EL (cell line): ENCODE measurements at places on chromosomes 2 and 18.

DNA sequence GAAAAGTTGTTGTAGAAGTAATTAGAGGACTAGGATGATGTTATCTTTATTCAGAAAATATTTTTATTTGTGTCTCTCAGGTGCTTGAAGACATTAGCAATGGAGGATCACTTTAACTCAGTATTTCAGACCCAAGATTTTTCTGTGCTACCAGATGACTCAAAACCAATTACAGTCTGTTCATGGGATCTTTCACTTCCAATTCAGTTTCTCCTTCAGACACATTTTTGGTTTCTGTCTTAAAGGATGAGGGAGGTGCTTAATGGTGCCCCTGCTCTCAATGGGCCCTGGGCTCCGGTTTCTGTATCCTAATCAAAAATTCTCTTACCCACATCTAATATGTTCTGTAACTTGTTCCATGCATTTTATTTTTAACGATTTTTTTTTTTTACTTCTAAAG is 53.7 kb upstream of the HDAC4 start:
- no peak for DNase-seq

GRCh38 chr2:180535289-180535688 is 445.1 kb upstream of the UBE2E3 start:
- no peak for DNase-seq

DNA sequence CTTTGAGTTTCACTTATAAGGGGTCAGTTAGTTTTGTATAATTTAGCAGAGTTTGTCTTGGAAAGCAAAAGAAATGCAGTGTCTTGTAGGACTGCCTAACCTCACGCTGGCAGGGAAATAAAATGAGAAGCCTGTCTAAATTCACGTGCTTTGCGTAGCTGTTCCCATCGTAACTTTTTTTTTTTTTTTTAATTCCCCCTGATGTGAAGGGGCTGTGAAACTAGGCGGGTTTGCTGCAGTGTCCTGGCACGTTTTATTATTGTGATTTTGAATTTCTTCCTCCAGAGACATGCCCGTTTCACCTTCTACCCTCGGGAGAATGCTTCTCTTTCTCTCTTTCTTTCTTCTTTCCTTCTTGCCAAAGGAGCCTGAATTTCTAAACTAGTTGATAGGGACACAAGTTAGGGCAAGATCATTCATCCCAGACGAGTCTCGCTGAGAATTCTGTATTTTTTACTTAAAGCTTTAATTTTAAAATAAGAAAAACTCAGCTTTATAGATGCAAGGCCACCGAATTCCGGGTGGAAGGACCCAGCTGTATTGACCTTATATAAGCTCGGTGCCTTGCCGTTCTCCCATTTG is 2.3 kb downstream of the MEIS1 start:
- DNase-seq: no peak

DNA sequence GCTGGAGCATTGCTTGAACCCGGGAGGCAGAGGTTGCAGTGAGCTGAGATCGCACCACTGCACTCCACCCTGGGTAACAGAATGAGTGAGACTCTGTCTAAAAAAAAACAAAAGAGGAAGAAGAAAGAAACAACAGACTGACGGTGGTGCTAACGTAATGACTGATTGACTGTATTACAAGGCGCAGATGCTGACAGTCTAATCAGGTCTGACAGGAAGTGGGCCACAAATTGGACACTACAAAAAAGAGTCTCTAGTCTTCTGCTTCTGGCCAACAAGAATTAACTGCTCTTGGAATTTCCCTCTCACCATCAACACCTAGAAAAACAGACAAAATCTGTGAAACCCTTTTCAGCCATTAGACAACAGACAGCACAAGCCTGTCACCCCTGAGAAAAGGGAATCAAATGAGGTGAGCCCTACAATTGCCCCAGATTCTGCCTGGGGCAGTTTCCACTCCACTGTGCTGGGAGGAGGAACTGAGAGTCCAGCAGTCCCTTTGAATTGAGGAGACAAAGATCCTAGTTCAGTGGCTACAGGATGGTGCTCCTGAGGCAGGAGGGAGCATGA is 43.3 kb downstream of the SNED1 start:
- no peak for DNase-seq

- DNase-seq: no peak
These were observed 6.4 kb upstream of the PIK3C3 start for GRCh38 chr18:41948544-41949110.

DNA sequence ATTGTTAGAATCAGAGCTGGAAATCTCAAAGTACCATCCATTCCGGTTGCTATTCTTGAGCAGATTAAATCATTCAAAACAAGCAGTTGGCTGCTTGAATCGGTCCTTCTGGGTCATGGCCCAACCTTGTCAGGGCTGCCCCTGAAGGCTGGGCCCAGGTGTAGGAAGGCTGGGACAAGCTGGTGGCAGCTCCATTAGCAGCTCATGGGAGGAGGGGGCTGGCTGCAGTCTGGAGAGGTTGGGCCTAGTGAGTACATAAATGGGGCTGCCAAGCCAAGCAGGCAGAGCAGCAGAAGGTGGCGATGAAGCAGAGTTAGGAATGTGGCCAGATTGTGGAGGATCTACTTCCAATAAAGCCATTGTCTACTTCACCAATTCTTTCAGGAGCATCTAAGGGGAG is 81.4 kb downstream of the ADCYAP1 start:
- DNase-seq: no peak

DNA sequence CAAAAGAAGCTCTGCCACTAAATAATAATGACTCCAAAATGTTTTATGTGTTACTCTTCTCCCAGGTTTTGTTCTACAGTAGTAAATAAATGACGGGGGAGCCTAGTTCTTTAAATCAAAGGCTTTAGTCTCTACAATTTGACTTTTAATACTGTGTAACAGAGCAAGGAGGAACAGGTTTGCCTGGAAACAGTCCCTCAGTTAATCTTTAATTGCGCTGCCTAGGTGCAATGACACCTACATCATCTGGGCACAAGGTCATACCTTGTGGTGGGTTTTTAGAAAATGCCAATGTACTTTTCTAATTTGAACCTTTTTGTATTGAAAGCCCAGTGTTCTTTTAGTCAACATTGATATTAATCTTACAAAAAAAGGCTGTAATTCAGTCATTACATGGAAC is 287.3 kb upstream of the SETBP1 start:
- DNase-seq: no peak

DNA sequence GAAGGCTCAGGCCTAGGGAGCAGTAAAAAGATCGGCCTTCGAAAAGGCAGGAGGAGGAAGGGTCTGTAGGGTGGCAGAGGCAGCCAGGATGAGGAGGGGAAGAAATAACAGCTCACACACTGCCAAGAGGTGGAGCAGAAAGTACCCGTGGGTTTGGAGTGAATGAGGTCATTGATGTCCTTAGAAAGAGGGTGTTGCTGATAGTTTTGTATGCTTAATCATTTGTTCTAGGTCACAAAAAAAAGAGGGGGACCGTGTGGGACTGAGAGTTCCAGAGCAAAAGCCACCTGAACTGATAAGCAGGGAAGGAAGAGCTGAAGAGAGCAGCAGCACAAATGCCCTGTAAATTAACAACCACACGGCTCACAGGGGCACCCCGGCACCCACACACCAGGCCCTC is 140.4 kb downstream of the FAM161A start:
- no peak for DNase-seq

DNA sequence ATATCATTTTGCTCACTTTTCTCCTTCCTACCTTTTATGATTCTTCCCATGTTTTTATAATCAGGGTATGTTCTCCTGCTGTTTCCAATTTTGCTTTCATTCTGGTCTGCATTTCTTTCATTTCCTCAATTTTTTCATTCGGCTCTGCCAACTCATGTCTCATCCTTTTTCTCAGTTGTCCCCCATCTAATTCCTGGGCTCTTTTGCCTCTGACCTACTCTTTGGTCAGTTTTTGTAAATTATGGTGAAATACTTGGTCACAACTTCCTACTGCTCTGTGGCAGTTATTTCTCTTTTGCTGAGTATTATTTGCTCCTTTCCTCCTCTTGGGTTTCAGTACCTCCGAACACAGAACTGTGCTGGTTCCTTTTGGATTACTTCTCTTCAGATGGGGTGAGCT is 27.5 kb downstream of the MYO7B start:
- DNase-seq: no peak

- peak; percentile 1 for DNase-seq
These were observed 713.7 kb downstream of the DSC3 start for GRCh38 chr18:30328839-30329238.

GRCh38 chr2:64644458-64645382 is 9.0 kb downstream of the SERTAD2 start:
- DNase-seq: peak; percentile 70

DNA sequence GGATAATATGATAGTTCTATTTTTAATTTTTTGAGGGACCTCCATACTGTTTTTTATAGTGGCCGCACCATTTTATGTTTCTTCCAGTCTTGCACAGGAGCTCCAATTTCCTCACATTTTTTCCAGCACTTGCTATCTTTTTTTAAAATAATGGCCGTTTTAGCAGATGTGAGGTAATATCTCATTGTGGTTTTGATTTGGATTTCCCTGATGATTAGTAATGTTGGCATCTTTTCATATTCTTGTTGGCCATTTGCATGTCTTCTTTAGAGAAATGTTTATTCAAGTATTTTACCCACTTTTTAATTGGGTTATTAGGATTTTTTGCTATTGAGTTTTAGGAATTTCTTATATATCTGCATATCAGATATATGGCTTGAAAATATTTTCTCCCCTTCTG is 29.9 kb upstream of the NAPG start:
- DNase-seq: peak; percentile 17

DNA sequence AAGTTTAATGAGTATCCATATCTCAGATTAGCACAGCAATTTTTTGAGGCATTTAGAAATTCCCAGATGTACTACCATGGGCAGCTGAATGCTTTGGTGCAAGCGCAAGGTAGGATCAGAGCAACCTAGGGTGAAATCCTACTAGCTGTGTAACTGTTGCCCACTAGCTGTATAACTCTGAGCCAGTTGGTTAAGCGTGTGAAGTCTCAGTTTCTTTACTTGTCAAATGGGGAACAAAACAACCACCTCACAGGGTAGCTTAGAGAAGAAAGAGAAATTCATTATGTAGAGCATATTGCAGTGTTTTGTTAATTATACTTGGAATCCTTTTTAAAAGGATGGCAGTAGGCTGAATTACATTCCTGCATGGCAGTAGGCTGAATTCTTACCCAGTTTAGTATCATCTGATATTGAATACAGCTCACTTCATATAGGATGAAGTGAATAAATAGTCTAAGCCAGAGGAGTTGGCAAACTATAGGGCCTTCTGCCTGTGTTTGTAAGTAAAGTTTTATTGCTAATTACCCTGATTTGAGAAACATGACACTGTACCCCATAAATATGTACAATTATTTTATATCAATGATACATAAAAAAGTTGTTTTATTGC is 180.7 kb downstream of the PLCL1 start:
- no peak for DNase-seq

GRCh38 chr18:46740046-46740445 is 16.8 kb downstream of the ST8SIA5 start:
- no peak for DNase-seq

DNA sequence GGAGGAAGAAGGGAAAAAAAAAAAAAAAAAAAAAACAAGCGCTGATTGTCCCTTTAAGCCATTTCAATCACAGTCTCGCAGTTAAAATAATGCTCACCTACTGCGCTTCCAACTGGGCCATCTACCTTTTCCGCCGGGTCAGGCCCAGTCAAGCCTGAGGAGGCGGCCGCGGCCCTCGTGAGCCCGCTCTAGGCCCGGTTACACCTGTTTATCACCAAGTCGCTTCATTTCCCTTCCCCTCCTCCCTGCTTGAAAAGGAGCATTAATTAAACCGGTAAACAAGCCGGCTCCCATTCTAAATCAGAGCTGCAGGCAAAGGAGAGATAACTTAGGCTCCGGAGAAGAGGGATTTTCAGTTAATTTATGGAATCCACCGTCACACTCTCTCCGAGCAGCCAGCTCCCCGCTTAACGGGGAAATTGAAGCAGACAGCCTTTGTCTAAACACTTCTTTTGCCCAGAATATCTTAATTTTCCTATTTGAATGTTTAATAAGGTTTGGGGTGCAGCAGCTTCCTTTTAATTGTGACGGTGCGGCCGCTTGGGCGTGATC is 140.1 kb upstream of the SIX3 start:
- no peak for DNase-seq

DNA sequence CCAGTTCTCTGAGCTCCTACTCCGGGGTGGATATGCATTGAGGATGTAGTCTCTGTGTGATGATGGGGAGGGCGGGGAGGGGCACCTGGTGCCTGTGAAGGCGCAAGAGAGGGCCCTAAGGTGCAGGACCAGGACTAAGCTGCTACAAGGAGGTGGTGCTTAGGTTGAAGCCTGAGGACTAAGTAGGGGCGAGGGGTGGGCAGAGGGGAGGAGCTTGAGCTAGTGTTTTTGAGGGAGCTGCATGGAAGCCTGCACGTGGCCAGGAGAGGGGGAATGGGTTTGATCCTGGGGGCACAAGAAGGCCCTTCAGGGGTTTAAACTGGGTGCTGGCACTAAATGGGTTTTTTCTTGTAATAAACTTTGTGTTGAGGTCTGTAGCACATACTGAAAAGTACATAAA is 105.0 kb downstream of the UGGT1 start:
- DNase-seq: no peak

DNA sequence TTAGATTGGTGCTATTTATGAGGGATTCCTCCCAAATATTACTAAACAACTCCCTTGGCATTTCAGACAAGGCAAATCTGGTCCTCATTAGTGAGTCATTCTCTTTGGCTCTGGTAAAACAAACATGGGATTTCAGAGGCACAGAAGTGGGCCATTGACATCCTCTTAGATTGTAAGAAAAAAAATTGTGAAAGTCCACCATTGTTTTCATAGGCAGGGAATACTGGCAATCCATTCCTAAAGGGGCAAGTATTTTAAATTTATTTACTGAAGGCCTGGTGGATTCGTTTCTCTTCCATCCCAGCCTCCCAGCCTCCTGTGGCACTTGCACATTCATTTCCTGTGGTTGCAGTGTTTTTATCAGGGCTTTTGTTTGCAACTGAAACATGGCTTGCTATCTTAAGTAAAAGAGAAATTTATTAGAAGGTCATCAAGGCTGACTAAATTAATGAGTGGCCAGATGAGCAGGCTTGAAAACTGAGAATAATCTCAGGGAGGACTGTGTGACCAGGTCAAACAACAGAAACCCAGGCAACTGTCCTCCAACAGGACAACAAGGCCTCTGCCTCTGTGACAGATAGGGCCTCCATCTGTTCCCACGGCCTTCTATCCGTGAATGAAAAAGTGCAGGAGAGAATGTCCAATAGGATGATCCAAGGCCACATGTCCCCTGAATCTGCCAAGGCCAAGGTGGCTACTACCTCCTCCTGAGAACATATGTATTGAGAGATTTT is 23.1 kb upstream of the TNFAIP6 start:
- DNase-seq: peak; percentile 91
